ENCODE measurements at places on chromosomes 2 and 18.

- DNase-seq: no peak
Measured at GRCh38 chr18:29879763-29880162, 1162.8 kb downstream of the DSC3 start.

GRCh38 chr2:163775304-163775703 is 39.5 kb upstream of the FIGN start:
- DNase-seq: no peak

GRCh38 chr2:216056739-216057138 is 24.9 kb downstream of the PECR start:
- DNase-seq: no peak

GRCh38 chr18:10130606-10131005 is 216.8 kb downstream of the VAPA start:
- DNase-seq: no peak

DNA sequence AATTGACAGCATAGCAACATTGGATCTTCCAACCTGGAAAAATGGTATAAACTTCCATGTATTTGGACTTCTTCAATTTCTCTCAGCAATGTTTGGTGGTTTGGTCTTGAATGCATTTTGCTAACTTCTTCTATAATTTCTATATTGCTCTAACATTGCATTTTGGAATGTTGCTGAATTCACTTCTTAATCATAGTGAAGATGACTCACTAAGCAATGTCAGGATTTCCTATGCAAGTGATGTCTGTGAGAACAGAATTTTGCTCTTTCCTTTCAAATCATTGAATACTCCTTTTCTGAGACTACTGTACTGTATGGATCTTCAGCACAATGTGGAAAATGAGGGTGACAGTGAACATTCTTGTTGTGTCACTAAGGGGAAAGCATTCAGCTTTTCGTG is 28.9 kb upstream of the CDH19 start:
- DNase-seq: no peak

DNA sequence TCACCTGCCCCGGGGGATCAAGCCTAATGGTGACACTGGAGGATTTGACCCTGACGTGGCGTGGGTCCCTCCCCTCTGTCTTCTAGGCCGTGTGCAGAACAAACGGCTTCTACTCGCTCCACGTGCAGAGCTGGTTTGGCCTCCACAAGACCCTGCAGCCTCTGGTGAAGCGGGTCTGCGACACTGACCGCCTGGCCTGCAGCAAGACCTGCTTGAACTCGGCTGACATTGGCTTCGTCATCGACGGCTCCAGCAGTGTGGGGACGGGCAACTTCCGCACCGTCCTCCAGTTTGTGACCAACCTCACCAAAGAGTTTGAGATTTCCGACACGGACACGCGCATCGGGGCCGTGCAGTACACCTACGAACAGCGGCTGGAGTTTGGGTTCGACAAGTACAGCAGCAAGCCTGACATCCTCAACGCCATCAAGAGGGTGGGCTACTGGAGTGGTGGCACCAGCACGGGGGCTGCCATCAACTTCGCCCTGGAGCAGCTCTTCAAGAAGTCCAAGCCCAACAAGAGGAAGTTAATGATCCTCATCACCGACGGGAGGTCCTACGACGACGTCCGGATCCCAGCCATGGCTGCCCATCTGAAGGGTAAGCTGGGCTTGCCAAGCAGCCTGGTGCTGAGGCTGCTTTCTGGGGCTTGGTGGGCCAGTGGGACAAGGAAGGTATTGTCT is 112.0 kb downstream of the VIT start:
- no peak for DNase-seq

GRCh38 chr18:30712383-30712782 is 330.2 kb downstream of the DSC3 start:
- DNase-seq: no peak

DNA sequence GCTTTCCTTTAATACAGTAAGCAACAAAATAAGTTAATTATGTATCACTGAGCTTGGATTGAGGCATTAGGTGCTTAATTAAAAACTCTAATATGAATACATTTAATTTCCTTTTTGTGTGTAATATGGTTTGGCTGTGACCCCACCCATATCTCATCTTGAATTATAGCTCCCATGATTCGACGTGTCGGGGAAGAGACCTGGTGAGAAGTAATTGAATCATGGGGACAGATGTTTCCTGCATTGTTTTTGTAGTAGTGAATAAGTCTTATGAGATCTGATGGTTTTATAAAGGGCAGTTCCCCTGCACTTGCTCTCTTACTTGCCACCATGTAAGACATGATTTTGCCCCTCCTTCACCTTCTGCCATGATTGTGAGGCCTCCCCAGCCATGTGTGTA is 325.4 kb upstream of the CDH7 start:
- peak; percentile 1 for DNase-seq

- DNase-seq: no peak
Measured at GRCh38 chr2:226514895-226515294, 284.7 kb downstream of the IRS1 start.

GRCh38 chr2:222272446-222273015 is 26.3 kb downstream of the PAX3 start:
- DNase-seq: no peak

- DNase-seq: no peak
Measured at GRCh38 chr2:11048335-11049008, 106.8 kb upstream of the SLC66A3 start.

Measured in common myeloid progenitor, CD34-positive (primary cell).